NCI-H1105 (cell line): ENCODE measurements at places on chromosomes 3 and 15.

GRCh38 chr3:97579365-97579764 lies 185.2 kb upstream of the ARL6 start:
- peak; percentile 65 for DNase-seq

DNA sequence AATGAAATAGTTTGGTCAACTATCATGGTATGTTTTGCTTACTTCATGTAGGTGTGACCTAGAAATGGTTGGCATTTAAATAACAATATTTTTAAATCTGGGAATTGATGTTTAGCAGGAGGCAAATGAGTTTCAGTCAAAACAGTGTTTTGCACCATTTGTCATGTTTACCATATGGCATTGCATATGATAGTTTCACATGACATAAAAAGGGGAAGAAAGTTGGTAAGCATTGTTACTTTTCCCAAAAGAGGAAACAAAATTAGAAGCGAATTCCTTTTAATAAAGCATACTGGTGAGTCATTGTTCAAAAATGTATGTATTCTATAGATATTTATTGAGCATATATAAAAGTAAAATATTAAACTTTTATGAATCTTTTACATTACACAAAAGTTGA lies 2.3 kb downstream of the RNF13 start:
- DNase-seq = no peak

DNA sequence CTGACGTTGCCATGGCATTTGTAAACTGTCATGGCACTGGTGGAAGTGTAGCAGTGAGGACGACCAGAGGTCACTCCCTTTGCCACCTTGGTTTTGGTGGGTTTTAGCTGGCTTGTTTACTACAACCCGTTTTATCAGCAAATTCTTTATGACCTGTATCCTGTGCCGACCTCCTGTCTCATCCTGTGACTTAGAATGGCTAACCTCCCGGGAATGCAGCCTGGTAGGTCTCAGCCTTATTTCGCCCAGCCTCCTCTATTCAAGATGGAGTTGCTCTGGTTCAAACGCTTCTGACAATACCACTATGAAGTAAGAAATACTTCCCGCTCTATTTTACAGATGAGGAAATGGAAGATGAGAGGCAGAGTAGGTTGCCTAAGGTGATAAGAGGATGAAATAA lies 16.6 kb downstream of the PAQR9 start:
- no peak for DNase-seq

DNA sequence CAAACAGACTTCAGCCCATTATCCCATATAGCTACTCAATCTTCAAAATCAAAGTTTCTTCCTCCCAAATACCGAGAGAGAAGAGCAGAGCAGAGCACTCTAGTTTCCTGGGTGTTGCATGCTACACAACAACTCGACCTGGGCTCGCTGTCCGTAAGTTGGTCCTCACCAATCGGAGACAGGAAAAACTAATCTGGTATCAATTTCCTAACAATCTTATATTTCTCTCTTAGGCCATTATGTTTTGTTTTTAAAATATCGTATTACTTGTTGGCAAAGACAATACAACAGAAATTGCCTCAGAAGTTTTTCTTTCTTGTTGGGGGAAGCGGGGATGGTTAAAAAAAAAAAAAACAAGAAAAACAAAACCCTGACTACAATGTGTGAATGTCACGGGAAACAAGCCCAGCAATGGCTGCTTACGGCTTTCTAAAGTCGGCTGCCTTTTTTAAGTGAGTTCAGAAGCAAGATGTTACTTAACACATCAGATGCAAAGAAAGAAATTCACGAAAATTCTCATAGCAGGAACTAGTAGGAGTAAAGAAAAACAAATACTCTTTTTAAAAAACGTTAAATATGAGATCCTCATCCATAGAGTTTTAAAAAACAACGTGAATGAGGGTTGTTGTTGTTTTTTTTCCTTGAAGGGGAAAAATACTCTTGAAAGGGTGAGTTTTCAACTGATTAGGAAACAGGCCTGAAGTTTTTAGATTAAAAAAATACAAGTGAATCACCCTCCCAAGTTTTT lies 1.9 kb downstream of the VGLL4 start:
- no peak for DNase-seq

- no peak for DNase-seq
Observed at GRCh38 chr3:65351753-65352152, 664.0 kb upstream of the ADAMTS9 start.

DNA sequence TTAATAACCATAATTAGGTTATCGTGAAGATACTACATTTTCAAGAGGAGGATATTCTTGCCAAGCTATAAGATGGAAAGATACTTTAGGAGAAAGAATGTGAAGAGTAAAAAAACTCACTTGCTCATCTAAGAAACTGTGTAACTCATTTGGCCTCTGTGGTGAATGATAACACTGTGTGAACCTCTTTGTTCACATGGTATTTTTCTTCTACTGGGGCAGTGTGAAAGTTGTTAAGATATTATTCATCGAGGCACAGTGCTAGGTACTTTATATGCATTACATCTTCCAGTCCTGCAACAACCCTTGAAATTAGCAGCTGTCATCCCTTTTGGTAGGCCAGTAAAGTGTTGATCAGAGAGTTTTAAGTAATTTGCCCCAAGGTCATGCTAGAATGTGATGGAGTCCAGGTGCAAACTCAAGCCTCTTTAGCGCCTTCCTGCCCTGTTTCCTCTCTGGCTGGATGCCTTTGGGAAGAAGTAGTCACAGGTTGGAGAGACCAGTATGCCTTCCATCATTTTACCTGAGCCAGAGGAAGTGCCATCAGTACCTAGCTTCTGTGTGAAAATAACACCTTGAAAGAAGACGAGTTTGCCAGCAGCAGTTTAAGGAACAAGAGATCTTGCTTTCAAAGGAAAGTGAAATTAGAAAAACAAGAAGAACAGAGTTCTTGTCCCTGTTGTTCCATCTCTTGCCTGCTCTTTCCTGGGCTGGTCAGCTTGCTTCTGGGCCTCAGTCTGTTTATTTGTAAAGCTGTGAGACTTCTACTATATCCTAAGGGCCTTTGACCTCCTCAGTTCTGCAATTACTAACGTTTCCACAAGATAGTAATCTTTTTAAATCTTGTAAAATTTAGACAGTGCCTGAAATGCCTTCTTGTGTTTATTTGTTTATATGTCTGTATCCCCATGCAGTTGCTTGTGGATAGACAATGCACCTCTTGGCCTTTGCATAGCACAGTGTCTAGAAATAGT lies 179.3 kb downstream of the FNDC3B start:
- DNase-seq = no peak

DNA sequence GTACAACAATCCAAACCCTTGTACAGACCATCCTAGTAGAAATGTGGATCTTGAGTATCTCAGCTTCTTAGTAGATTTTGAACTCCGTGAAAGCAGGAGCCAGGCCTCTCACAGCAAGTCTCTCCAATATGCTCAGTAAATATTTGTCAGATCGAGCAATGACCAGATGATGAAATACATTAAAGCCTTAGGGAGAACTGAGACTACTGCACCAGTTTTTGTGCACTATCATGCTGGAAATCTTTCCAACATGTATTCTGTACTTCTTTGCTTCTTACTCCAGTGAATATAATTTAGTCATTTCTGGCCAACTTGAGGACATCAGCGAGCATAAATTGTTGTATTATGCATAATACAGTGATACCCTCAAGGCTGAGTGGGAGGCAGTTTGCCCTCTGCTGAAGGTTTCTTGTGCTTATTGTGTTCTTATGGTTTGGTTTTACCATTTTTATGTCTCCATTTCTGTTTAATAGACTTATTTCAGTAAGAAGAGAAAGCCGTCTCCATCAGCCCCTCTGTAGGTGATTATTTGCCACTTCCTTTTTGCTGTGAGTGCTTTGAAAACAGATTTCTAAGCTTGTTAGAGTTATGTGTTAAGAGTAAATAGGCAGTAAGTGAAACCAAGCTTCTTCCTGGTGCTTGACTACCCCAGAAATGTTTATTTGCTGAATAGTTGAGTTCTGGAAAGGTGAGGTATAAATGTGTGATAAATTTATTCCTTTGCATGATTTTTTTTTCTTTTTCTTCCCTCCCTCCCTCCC lies 147.1 kb downstream of the PGPEP1L start:
- no peak for DNase-seq

- DNase-seq = no peak
Observed at GRCh38 chr3:128442949-128443348, 23.7 kb downstream of the DNAJB8 start.

DNA sequence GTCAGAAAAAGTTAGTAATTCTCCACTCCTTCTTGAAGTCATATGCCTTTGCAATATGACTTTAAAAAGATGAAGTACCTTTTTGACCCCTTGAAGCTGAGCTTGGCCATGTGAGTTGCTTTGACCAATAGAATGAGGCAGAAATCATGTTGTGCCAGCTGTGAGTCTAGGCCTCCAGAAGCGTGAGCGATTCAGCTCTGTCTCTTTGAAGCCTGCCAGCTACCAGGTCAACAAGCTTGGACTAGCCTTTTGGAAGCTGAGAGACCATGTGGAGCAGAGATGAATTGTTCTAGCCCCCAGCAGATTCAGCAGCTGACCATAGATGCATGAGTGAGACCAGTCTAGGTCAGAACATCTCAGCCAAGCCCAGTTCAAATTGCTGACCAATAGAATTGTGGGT lies 69.8 kb upstream of the EOMES start:
- DNase-seq = no peak

DNA sequence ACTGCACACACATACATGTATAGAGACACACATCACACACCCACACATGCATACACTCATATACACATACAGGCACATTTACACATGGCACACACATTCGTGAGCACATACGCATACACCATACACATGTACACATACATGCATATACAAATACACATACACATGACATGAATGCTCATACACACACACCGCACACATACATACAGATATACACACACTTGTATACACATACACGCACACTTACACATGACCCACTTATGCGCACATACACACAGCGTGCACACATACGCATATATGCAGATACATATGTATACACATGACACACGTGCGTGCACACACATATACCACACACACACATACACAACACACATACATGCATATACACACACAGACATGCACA lies 162.7 kb downstream of the LRRK1 start:
- DNase-seq = no peak

- DNase-seq = no peak
Observed at GRCh38 chr15:42385980-42386700, 26.8 kb downstream of the CAPN3 start.

DNA sequence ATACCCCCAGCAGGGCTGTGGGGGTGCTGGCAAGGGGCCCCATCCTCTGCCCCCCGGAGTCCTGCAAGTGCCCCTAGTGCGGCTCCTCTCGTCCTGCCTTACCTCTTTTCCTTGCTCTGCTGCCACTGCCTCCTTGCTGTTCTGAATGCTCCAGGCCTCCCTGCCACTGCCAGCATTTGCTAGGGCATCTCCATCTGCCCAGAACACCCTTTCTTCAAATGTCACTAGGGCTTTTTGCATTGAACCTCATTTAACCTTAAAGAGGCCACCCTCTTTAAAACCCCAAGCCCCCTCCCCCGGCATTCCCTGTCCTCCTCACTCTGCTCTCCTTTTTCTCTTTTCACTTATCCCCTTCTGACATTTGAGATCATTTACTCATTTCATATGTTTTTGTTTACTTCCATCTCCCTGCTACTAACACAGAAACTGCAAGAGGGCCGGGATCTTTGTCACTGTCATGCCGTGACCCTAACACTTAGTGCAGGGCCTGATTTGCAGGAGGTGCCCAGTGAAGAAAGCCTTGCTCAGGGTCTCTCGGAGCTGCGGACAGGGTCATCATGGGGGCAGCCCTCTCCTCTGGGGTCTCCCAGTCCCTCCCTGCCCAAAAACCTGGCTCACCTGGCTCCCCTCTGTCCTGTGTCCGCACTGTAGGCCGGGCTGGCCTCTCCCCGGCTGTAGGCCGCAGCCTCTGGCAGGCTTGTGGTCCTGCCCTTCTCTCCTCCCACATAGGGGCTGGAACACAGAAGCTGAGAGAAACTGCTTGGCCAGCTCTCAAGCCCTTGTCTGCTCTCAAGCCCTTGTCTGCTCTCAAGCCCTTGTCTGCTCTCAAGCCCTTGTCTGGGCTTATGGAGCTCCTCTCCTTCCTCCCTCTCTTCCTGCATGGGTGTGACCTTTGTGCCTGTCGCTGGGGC lies at the start of gene ACOX2:
TSS of gene ACOX2 (minus strand) at position 690 of the 911 bp plus-strand sequence. CDS start 2,084 bp downstream, outside the sequence.
- no peak for DNase-seq

DNA sequence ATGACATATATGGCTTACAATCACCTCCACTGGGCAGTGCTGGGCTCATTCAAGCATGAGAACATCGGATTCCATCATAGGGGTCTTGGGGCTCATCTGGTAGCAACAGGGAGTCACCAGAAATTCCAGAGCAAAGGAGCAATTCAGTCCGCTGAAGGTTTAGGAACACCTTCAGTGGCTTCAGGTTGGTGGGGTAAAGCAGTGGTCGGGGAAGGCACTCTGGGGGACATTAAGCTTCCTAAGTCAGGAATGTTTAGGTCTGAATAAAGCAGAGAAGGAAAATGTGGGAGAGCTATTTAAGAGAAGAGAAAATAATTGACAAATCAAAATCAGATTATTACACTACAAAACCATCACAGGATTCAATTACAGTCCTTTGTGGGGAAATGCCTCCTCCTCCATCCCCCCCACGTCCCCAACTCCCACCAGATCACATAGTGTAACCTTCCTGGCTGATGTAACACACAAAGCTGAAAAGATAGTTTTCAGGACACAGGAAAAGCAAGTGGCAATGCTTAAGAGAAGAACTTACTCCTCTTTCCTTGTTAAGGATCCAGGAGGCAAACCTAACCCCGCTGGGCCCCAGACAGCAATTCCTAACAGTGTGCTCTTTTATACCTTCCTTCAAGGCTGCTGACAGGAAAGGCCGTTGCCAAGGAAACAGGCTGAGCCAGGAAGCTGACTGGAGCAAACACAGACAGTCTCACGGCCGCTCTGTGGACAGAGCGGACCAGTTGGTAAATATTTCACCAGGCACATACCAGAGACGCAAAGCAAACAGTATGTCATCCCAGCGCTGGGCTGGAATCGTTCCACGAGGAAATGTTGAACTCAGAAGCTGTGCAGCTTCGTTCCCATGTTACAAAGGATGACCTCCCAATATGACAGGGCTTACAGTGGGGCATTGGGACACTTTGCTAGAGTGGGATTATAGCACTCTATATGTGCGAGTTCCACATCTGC lies 57.5 kb upstream of the LMCD1 start:
- DNase-seq = peak; percentile 55

DNA sequence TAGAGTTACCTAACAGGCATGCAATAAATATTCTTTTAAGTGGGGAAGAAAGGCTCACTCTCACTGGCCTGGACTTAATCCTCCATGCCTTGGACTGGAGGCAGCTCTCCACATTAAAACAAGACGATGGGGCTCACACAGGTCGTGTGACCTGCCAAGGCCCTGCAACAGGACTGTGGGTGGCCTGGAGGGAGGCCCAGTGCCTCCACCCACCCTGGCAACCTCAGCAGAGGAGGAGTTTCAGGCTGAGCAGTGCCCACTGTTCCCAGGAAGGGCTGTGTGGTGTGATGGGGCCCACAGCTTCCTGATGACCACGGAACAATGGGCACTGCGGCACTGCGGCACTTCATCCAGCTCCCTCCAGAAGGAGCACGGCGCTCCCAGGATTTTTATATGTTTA lies 5.5 kb downstream of the UROC1 start:
- DNase-seq = no peak

DNA sequence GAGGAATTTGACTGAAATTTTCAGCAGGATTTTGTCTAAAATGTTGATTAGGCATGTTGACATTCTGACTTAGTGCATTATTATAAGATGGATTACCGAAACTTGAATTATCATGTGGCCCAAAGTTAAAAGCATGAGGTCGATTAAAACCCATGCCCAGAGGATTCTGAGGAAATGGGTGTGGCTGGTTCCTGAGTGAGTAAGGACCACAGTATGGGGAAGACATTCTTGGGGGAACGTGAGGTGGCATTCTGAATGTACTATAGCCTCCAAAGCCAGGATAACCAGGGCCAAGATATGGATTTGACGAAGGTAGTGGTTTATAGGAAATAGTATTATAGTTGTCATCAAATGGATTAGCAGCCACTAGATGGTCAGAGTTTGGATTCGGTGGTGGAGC lies 38.7 kb upstream of the DNAAF4 start:
- no peak for DNase-seq
